ENCODE measurements at places on chromosomes 4 and X.

GRCh38 chr4:42371305-42372252 is 25.7 kb upstream of the SHISA3 start:
- DNase-seq = peak; percentile 50

DNA sequence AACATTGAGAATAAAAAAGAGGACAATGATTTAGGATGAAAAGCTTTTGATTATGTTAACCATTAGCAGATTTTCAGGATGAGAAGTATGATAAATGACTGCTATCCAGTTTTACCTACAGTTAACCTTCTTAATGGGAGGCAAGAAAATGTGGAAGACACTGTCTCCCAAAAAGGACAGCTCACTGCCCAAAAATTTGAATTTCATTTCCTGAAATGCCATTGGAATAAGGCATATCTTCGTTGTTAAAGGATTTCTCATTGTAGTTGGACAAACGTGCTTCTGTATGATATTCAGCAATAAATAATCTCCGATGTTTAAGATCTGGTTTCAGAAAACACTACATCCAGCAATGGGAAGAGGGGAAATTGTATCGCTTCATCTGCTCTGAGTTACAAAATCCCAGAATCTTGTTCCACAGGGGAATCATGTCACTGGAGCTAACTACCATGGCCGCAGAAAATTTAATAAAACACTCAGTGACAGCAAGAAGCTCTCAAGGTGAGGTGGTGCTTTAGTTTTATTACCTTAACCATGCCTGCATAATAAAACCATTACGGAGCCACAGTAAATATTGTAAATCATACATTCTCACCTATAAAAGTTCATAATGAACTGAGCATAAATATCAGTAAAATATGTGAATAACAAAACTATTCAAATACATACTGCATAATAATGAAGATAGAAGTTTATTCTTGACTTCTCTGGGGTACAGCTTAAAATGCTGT is 552.3 kb downstream of the PCDH7 start:
- DNase-seq = no peak

GRCh38 chrX:10006086-10006485 is 38.9 kb downstream of the CLDN34 start:
- DNase-seq = no peak

GRCh38 chr4:88958080-88958479 is 98.9 kb downstream of the FAM13A start:
- DNase-seq = no peak

Measured in H4 (cell line).